ENCODE measurements at places on chromosomes 1 and 21.

DNA sequence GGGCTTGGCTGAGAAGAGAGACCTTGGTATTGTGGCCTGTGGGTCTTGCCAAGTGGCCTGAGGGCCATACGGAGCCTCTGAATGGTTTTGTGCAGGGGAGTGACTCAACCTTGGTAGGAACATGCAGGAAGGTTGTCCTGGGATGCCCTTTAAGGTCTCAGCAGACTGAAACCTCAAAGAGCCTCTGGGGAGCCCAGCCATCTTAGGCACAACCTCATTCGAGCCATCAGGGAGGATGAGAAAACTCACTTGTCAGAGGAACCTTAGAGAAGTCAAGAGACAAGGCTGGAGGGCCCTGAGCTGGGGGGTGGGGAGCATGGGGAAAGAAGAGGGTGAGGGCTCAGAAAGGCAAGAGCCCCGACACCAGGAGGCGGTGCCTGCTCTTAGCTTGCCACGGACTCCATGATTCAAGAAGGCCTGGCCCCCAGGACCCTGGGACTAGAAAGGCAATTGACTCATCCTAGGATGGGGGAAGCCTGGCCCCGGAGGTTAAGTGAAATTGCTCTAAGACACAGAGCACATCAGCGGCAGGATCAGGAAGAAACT, 13.0 kb downstream of the IFI6 start:
- no peak for DNase-seq

GRCh38 chr1:197808880-197809279, 33.6 kb upstream of the DENND1B start:
- DNase-seq: no peak

- no peak for DNase-seq
These were observed 811.4 kb downstream of the USP25 start for GRCh38 chr21:16540966-16541727.

GRCh38 chr1:41349361-41350054, 11.7 kb upstream of the FOXO6 start:
- DNase-seq: no peak

GRCh38 chr1:25568090-25568833, 24.9 kb downstream of the LDLRAP1 start:
- DNase-seq: no peak

DNA sequence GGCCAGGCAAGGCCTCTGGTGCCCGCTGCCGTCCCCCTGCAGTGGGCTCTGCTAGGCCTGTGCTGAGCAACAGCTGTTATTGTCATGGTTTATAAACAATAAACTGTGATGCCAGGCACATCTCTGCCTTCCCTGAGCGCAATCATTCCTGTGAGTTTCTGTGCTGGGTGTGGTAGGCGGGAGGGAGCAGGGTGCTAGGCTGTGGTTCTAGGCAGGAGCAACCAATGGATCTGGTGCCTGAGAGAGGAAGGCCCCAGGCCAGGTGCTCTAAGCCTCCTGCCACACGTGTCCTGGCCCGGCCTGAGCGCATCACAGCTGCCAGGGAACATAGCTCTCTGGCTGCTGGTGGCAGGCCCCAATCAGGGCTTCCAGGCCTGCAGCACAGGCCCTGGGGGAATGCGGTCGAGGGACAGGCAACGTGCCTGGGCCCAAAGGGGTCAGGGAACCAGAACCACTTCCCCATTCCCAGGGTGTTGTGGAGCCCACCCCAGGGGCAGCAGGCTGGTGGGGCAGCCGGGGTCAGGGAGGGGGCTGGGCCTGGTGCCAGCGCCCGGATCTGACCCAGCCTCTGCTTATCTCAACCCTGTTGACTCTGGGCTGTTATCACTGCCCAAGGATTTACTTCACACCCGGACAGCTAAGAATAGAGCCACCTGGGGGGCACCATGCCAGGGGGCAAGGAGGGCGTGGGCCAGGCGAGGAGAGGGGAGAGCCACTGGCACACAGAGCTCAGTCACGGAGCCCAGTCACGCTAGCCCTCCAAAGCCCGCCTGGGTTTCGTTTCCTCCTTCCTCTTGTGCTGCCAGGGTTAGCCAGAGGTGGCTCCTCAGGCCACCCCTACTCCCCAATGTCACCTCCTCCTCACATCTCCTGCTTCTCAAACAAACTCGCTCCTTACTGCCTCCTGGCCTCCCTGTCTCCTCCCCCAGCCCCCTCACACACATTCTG, 11.5 kb downstream of the TRIM46 start:
- DNase-seq: no peak

DNA sequence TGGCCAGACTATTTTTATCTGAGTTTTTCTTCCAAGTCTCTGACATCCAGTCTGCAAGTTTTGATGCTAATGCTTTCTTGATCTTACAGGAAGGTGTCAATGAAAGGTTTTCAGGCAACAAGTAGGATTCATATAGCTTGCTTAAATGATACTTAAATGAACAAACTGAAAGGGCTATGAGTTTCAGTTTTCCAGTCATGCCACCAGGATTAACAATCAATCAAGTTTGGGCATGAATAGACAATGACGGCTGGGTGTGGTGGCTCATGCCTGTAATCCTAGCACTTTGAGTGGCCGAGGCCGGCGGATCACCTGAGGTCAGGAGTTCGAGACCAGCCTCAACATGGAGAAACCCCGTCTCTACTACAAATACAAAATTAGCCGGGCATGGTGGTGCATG, 34.3 kb upstream of the SLC16A1 start:
- DNase-seq: no peak

DNA sequence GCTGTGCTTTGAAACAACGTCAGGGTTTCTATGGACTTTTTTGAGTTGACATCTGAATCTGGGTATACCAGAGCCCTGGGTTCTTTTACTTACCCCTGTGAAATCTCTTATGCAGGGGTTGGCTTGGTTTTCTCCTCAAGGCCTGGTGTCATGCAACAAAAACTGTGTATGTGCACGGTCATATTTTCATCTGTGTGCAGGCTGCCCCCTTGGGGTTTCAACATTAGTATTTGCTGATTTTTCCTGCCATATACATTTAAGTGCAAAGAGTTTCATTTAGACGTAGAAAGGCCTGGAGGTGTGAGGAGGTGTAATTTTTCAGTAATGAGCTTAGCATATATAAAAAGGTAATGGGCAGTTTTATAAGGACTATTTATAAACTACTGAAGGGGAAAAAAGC, 22.0 kb upstream of the ZBTB18 start:
- DNase-seq: no peak

Data from stimulated activated CD8-positive, alpha-beta memory T cell treated with anti-CD3 and anti-CD28 coated beads, Interleukin-7, amount 100 ng/mL, for 1 hour (primary cell).